Stimulated activated CD8-positive, alpha-beta memory T cell treated with anti-CD3 and anti-CD28 coated beads, Interleukin-2, amount 100 ng/mL, for 1 hour (primary cell): ENCODE measurements at places on chromosomes 5 and 9.

DNA sequence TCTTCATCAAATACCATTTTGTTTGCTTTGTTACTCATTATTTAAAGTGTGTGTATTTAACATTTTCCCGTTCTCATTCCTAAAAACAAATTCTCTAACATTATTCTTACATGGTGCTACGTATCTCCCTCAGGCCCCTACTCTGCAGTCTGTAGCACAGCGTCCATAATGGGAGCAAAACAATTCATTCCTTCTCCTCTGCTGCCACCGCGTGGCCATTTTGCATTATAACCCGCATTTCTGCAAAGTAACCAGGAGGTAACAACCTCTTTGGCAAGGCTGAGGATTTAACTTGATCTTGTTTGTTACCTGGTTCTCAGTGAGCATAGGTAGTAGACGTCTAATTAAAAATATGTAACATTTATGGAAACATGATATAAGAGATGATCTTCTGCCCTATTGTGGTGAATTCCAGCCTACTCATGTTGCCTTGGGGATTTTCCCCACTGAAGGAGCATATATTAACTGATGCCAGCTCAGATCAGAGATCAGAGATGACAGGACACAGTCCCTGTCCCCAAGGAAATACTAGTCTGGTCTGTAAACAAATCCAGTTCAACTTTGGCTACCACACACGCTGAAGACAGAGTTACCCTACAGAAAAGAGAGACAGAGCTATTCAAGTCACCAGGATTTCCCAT, 10.5 kb downstream of the OR1K1 start:
- DNase-seq, result peak; percentile 64

DNA sequence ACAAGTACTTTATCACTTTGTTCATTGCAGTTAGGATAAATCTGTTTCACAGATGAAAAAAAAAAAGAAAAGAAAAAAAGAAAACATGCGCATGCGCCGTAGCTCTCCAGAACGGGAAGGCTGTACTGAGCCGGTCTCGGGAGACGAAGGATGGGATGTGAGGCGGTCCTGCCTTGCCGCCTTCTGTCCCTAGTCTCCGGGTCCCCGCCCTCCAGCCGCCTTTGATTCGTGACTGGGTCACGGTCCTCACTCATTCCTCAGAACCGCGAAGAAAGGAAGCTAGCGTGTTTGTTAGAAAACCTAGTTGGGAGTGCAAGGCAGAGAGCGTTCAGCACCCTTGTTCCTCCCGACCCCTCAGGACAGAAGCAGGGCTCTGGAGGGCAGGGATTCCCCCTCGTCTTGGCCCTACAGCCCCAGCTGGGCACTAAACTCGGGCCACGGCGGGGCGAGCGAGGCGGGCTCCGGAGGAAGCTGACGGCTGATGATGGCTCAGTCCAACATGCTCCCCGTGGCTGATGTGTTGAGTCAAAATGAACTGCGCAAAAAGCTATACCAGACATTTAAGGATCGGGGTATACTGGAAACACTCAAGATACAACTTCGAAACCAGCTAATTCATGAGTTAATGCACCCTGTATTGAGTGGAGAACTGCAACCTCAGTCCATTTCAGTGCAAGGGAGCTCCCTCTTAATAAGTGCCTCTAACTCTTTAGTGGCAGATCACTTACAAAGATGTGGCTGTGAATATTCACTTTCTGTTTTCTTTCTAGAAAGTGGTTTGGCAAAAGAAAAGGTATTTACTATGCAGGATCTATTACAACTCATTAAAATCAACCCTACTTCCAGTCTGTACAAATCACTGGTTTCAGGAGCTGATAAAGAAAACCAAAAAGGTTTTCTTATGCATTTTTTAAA, 40.0 kb downstream of the CPLANE1 start:
- no peak for DNase-seq

DNA sequence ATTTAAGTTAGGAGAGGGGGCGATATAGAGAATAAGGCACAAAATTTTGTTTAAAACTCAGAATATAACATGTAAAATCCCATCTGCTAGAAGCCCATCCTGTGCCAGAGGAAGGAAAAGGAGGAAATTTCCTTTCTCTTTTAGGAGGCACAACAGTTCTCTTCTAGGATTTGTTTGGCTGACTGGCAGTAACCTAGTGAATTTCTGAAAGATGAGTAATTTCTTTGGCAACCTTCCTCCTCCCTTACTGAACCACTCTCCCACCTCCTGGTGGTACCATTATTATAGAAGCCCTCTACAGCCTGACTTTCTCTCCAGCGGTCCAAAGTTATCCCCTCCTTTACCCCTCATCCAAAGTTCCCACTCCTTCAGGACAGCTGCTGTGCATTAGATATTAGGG, 18.3 kb downstream of the MOCS2 start:
- DNase-seq, result no peak

- no peak for DNase-seq
These were observed 90.1 kb upstream of the DMRT1 start for GRCh38 chr9:751137-752051.

DNA sequence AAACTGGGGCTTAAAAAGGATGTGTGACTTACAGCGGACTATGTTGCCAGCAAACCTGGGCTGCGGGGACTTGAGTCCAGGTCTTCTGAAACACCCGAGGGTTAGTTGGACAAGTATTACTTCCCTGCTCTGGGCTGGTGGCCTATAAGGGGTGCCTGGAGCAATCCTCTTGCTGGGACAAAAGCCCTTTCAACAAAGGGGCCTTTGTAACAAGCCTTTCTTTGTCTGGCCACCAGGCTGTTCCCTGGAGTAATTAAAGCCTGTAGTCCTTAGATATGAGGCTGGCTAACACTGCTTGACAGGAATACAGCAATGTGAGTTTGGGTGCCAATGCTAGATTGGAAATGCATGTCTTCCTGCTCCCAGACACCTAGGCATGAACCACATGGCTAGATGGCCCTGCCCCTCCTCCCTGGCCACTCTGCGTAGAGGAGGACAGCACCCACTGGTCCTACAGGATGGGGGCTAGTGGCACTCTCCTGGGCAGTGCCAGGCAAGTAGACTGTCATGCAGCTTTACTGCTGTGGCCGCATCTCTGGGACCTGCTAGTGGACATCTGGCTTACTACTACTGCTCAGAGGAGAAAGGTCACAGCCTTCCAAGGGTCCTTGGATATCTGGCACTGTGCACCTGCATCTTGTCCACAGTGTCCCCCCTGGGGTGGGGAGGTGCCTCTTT, 343.1 kb downstream of the ZSWIM6 start:
- DNase-seq, result no peak

GRCh38 chr5:120655828-120656435, 191.8 kb downstream of the PRR16 start:
- no peak for DNase-seq
